Stimulated activated CD4-positive, alpha-beta T cell treated with anti-CD3 and anti-CD28 coated beads, Interleukin-15, amount 100 ng/mL, for 1 hour (primary cell): ENCODE measurements at places on chromosomes 4 and X.

- DNase-seq: no peak
Observed at GRCh38 chr4:176838601-176839433, 46.1 kb upstream of the VEGFC start.

GRCh38 chr4:185189606-185190305 lies 14.0 kb downstream of the CFAP97 start:
- no peak for DNase-seq

GRCh38 chr4:101441446-101441845 lies 94.1 kb upstream of the PPP3CA start:
- no peak for DNase-seq

GRCh38 chrX:9612146-9612505 lies 147.3 kb downstream of the TBL1X start:
- no peak for DNase-seq

DNA sequence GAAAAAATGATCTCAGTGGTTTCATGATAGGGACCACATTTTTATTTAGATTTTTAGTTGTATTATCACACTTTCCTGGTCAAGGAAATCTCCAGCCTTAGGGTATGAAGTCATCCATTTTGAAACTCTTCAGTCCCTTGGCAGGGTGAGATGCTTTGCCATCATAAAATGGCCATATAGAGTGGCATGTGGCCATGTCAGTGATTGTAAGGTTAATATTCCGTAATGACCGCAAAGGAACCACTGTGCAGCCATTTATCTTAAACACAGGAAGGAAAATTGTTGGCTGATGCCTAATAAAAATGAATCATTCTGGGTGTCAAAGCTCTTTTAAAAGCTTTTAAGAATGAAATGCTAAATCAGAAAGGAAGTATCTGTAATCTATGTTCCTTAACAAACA lies 35.6 kb downstream of the COMMD8 start:
- no peak for DNase-seq

- no peak for DNase-seq
Observed at GRCh38 chr4:175884048-175884447, 72.0 kb upstream of the GPM6A start.

GRCh38 chr4:136650541-136651277 lies 881.6 kb downstream of the PCDH18 start:
- DNase-seq: no peak

DNA sequence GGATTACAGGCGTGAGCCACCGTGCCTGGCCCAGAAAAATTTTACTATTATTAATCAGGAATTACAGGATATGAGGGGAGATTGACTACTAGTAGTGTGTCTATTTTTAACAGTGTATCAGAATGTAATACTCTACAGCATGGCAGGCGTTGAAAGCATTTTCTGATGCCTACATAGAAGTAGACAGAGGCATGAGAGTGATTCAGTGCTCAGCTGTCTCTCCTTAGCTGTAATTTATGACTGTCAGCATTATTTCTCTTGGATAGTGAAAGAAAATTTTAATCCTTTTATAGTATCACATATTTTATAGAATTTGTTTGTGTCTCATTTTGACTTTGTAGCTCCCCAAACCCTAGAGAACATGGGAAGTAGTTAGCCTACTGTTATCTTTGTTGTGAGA lies 20.7 kb downstream of the ARHGAP24 start:
- DNase-seq: no peak

GRCh38 chr4:113943863-113944262 lies 35.6 kb downstream of the ARSJ start:
- DNase-seq: no peak
